ENCODE measurements at places on chromosomes 6 and 20. TPM values are rescaled to one million over a fixed set of nuclear protein-coding genes. Genes with fewer than 3 reads are reported as not detected.

DNA sequence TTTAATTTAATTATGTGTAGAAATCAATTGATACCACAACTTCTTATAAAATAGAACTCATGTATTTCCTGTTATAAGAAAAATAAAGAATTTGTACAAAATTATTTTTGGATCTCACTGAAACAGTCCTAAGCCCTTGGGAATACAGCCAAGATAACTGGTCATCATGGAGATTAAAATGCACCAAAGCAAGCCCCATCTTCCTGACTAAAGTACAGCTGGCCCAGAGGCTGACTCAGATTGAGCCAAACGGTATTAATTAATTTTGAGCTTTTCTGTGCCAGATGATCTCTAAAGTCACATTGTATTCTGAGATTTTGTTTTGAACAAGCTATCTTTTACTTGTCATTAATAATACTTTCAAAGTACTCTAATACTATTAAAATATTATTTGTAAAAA lies 978.5 kb downstream of the TBC1D32 start:
- peak; percentile 41 for DNase-seq

DNA sequence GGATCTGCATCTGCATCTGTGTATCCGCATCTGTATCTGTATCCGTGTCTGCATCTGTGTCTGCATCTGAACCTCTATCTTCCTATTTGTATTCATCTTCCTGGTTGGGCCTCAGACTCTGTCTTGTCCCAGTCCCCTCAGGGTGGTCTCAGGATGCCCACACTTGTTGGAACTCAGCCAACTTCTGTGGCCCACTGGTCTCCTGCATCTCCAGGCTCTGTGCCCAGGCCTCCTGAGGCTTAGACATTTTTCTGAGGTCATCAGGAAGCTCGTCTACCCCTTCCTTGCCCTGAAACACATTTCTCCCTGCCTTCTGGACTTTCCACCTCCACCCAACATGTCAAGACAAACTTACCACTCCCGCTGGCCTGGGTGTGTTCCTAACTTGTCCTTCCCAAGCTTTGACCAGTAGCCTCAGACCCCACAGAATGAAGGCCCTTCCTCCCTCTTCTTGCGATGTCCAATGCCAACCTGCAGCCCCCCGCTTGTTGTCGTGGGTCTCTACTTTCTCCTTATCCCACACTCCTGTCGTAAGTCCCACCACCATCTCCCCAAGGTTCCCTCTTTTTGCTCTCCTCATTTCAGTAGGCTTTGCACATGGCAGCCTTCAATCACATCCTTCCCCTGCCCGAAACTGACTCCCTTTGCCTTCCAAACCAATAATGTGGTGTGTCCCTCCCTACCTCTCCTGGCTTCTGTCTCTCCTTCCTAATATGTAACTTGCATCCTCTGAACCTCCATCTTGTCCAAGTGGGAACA lies 176.5 kb downstream of the DLL1 start:
- DNase-seq, result no peak

GRCh38 chr6:165632194-165632593 lies 30.8 kb downstream of the PDE10A start:
- peak; percentile 10 for DNase-seq

DNA sequence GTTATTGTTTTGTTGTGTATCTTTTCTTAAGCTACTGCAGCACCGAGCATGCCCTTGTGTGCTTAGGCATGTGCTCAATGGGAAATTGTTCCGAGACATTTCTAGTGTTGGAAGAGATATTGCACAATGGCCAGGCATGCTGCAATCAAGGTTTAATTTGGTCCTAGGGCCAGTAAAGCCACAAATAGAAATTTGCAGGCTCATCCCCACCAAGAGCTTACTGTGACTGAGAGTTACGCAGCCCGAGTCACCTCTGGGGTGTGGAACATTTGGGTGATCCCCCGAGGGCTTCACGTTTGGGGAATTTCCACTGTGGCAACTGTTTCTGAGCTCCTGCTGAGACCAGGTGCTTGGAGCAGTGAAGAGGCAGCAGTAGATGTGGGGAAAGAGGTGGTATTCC lies 65.8 kb downstream of the ADTRP start:
- peak; percentile 49 for DNase-seq

DNA sequence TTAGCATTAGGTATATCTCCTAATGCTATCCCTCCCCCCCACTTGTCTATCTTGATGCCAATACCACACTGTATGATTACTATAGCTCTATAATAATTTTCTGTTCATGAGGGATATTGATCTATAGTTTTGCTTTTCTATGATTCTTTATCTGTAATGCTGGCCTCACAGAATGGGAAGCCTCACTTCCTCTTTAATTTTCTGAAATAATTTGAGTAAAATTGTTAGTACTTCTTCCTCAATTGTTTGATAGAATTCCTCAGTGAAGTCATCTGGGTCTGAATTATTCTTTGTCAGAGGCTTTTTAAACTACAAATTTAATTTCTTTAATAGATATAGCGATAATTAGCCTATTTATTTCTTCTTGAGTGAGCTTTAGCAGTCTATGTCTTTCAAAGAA lies 31.2 kb downstream of the SIRPD start:
- no peak for DNase-seq

DNA sequence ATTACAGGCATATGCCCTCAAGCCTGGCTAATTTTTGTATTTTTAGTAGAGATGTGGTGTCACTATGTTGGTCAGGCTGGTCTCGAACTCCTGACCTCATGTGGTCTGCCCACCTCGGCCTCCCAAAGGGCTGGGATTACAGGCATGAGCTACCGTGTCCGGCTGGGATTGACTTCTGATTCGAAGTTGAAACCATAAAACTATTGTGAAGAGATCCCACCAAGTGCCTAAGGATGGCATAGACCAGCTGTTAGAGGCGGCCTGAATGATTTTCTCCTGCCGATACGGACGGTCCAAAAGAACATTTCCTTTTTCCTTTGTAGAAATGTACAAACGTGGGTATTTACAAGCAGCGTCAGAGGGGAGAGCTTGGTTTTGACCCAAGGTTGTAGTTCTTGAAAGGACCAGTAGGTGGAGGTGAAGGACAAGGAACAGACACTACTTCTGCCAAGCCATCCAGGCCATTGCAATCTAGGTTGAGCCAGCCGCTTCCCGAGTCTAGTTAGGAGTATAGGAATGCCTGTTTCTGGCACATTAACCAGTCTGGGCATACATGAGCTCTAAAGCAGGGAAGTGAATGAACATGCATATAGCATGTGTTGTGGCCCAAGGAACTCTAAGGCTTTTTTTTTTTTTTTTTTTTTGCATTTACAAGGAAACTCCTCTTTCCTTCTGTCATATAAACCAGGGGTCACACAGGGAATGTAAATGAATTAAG lies 29.0 kb downstream of the MOCS3 start:
- DNase-seq, result peak; percentile 91

- no peak for DNase-seq
These were observed 68.3 kb downstream of the AFG1L start for GRCh38 chr6:108363113-108363512.

DNA sequence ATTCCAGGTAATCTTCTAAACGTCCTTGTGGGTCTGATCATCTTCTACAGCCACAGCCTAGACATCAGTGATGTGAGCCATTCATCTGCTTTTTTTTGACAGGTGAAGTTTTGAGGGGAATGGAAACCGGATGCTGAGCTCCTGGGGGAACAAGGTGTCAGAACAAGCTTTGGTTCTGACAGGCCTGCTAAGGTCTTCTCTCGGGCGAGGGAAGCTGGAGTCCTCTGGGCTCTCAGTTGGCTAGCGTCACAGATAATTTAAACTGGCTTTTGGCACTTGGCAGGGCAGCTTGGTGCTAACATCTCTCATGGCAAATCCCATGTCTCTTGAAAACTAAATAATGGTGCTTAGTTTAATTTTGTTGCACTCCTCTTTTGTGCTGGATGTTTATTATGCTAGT lies 8.4 kb upstream of the AIG1 start:
- DNase-seq, result no peak

GRCh38 chr6:163630572-163630971 lies 216.1 kb downstream of the QKI start:
- no peak for DNase-seq

GRCh38 chr6:155341130-155341828 lies 27.0 kb upstream of the TFB1M start:
- peak; percentile 79 for DNase-seq

Gene ISM1
- total RNA-seq, result not detected

Gene RRAGD
- 2.1 TPM for total RNA-seq

Gene FLRT3
- 0.27 TPM for total RNA-seq

Gene MYLK2
- 0.15 TPM for total RNA-seq

Gene C4B
- total RNA-seq, result 3.1 TPM

Gene NMBR
- total RNA-seq, result not detected

Gene POLR3F
- total RNA-seq, result 17.7 TPM

All from M059J (cell line).